ENCODE measurements at places on chromosomes 3 and 15. TPM values are rescaled to one million over a fixed set of nuclear protein-coding genes. Genes with fewer than 3 reads are reported as not detected.

Gene DOCK3
- total RNA-seq = 15.2 TPM

GRCh38 chr3:197580253-197580691 is 24.5 kb upstream of the BDH1 start:
- no peak for DNase-seq

GRCh38 chr3:19190602-19191001 is 42.3 kb downstream of the KCNH8 start:
- no peak for DNase-seq

DNA sequence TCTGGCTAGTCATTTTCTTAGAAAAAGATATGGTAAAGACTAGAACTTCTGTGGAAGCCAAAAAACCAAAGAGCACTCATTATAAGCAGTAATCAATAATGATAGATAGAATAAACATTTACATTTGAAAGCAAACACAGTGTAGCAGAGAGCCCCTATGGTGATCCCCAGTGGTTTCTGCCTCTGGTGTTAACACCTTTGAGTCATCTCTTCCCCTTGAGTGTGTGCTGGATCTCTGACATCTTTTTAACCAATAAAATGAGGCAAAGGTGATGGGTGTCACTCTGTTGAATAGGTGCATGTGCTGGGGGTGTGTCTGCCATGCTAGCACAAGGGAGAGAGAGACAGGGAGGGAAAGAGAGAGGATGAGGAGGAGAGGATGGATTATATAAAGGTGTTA is 121.6 kb downstream of the TFG start:
- no peak for DNase-seq

GRCh38 chr15:97234851-97235610 is 725.5 kb upstream of the ARRDC4 start:
- no peak for DNase-seq

GRCh38 chr3:53970661-53971060 is 79.0 kb upstream of the SELENOK start:
- no peak for DNase-seq

Data from PC-9 (cell line).